Small intestine (tissue), 16 donors: ENCODE measurements at places on chromosomes 3 and 15. TPM values are rescaled to one million over a fixed set of nuclear protein-coding genes. Genes with fewer than 3 reads are reported as not detected.

GRCh38 chr15:78179286-78179840, 30.2 kb downstream of the IDH3A start:
- no peak for DNase-seq

- DNase-seq: no peak
Observed at GRCh38 chr3:166444336-166444735, 607.1 kb upstream of the BCHE start.

PLS1 gene
- polyA plus RNA-seq: 298 TPM

DNA sequence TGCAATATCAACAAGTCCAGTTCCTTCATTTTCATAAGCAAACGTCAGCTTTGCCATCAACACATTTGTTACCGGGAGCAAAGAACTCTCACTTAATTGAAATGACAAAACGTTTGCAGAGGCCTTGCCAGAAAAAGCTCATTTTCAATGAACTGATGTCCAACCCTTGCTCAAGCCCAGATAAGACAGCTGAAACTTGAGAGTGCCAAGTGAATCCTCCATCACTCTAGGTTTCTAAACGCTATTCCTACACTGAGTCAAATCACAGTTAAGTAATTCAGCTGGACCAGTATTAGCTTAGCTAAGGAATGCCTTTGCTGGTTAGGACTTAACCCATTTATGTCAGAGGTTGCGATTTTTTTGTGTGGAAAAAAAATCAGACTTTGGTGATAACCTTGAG, 11.5 kb downstream of the CHSY1 start:
- no peak for DNase-seq

DNA sequence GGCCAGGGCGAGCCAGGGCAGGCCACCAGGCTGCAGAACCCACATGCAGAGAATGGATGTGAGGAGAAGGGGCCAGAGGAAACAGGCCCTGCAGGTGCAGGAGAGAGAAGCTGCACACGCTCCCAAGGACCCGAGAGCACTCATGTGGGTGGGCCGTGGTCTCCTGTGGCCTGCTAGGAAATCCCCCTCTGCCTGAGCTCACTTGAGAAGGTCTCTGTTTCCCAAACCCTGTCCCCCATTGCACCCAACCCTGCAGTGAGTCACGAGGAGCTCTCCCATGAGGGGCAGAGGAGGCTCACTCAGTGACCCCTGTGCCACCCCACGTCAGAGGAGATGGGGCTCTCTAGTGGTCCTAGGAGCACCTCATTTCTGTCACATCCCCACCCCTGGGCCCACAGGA, 111.1 kb downstream of the KLF13 start:
- DNase-seq: no peak

RASA2 gene
- 3.9 TPM for polyA plus RNA-seq

DNA sequence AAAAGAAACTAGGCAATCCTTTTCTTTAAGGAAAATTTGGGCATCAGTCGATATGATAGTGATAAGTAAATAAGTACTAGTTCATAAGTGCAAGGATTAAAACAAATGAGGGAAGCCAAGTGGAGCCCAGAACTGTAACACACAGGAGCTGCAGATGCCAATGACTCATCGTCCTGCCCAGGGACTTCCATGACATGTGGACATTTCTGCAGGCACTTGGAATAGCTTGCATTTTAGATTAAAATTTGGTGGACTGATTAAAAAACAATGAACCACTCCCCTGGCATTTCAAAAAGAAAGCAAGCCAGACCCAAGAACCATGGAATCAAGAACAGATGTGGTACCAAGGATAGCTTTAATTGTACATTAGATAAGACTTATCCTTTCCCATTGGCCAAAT, 2.9 kb downstream of the SAMD7 start:
- DNase-seq: no peak

GRCh38 chr3:161939918-161940620, 443.5 kb downstream of the OTOL1 start:
- DNase-seq: no peak
